ENCODE measurements at places on chromosomes 5 and 9.

DNA sequence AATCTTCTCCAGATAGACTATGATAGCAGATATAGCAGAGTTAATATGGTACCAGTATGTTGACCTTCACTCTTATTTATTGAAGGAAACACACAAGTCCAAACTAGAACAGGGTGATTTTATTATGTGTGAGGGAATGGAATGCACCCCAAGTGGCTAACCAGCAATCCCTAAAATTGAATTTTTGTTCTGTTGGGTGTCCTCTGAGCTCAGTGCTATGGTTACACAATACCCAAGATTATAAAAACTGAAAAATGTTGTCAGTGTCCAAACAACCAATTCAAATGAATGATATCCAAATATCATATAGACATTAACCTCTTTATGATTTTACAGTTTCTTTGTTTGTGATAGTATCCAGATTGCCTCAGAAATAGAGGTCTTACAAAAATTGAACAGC, 60.9 kb downstream of the NNT start:
- DNase-seq: no peak

- DNase-seq: no peak
Measured at GRCh38 chr5:84299959-84300358, 84.7 kb downstream of the EDIL3 start.

- DNase-seq: no peak
Measured at GRCh38 chr9:108468364-108468763, 387.4 kb downstream of the ACTL7B start.

- peak; percentile 35 for DNase-seq
Measured at GRCh38 chr9:93505541-93506132, 52.3 kb upstream of the FAM120AOS start.

DNA sequence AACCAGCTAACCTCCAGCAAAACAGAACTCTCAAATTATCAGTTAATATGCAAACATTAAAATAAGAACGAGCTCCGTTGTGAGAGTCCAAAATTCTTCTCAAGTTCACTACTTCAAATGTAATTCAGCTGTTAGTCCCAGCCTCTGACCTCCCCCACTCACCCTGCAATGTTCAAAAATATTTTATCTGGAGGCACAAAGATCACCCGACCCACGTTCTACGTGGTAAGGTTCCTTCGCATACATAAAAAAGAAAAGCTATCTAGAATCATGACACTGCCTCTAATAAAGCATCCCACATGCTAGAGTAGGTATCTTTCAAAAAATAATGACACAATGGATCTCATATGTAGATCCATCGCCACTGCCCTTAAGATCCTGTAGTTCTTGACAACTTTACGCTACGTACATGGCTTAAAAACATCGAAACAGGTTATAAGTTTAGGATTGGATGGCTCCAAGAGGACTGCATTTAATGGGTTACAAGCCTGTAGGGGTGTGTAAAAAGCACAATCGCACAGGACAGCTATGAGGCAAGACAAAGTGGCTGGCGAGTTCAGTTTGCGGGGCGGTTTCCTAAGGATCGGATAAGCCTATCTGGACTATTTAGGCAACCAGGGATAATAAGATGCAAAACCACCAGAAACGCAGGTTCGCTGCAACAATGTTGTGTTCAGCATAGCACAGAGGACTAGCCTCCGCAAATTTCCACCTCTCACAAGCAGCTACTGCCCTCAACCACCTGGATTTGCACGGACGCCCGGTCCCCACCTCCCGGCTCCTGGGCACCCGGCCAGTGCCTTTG, 969 bp downstream of the CLK4 start:
- no peak for DNase-seq

DNA sequence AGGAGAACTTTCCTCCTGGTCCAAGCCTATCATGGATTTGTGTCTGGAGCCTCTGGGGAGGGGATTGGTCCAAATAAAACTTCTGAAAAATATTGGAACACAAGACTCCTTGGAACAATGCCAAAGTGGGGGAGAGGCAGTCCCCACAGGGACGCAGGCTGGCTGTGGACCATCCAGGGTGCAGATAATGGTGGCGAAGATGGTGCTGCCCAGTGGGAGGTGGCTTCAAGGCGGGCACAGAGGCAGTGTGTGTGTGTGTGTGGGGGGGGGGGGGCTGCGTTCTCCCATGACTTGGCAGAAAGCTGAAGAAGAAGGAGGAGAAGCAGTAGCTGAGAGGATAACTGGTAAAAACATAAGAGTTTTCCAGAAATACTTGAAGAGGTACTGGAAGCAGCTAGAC, 186.4 kb downstream of the MELK start:
- no peak for DNase-seq

GRCh38 chr9:93083592-93084470, 12.2 kb upstream of the CARD19 start:
- peak; percentile 53 for DNase-seq

GRCh38 chr5:142143878-142144277, 35.3 kb downstream of the NDFIP1 start:
- DNase-seq: no peak

GRCh38 chr5:17666726-17667235, 32.5 kb downstream of the TAF11L14 start:
- DNase-seq: no peak

- no peak for DNase-seq
Measured at GRCh38 chr9:109491590-109491989, 6.5 kb downstream of the PTPN3 start.

DNA sequence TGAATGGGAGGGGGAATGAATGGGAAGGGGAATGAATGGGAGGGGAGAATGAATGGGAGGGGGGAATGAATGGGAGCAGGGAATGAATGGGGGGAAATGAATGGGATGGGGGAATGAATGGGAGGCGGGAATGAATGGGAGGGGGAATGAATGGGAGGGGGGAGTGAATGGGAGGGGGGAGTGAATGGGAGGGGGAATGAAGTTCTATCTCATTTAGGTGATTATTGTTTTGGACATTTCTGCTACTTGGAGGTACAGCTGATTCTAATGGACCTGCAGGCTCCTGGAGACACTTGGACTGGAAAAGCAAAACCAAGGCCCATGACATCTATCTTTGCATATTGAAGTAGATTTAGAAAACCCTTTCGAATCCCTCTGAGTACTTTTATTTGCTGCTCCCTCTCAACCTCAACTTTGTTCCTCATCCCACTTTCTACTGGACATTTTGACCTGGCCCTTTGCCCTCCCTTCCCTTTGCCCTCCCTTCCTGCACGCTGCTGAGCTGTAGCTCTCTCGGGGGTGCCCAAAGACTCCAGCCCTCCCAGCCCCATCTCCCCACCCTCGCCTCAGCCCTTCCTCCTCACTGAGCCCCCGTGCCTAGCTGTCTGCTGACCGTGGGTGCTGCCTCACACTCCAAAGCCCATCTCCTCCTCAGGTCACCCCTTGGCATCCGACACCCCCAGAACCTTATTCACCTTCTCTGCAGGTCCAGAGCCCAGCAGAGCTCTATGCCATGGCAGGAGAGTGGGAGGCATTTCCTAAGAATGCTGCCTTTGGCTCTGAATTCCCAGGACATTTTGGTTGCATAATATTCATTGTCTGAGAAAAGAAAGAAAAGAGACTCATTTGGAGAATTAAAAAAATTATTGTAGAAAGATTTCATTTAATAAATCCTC, 19.9 kb upstream of the LPCAT1 start:
- no peak for DNase-seq

- DNase-seq: no peak
Measured at GRCh38 chr5:125014202-125014601, 267.8 kb upstream of the ZNF608 start.

- no peak for DNase-seq
Measured at GRCh38 chr9:34986540-34987047, 3.0 kb upstream of the DNAJB5 start.

- DNase-seq: no peak
Measured at GRCh38 chr5:144531188-144531587, 360.5 kb downstream of the KCTD16 start.

GRCh38 chr9:75147638-75148037, 59.3 kb downstream of the OSTF1 start:
- DNase-seq: peak; percentile 78

DNA sequence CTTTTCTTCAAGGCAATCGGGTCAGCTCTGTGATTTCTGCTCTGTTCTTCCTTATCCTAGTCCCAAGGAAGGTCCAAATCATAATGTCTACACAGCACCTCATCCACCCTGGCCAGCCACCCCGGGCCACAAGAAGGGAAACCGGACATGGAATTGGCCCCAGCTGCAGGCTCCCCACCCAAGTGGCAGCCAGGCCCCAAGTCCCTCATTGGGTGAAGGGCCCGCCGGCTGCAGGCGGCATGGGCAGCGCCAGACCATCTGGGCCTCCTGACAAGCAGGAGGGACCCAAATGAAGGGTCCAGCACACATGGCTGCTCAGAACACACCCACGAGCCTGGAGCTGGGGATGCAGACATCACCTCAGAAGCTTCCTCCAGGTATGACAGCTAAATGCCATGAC, 33.7 kb downstream of the BICD2 start:
- DNase-seq: no peak

GRCh38 chr9:114546851-114547250, 40.7 kb upstream of the ATP6V1G1 start:
- DNase-seq: no peak

DNA sequence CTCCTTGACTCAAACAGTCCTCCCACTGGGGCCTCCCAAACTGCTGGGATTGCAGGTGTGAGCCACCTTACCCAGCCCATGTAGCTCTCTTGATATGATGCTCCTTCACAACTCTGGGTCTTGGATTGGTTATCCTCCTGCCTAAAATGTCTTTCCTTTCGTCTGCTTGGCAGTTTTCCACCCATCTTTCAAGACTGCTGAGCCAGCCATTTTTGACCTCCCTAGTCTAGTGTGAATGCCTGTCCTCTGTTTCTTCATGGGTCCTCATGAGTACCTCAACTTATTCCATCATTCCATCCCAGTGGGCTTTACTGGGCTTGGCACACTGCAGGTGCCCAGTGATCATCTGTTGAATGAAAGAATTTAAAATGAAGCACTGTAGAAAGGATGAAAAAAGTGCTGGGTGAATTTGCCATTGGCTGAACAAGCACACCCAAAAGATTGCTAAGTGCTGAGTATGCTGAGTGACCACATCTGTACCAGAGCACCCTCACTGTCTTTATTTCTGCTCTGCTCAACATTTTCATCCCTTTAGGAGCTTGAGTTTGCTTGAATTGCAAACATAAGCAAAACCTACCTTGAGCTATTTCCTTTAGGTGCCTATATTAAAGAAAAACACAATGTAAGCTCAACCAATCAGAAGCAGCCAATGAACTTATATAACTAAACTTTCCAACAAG, 84.8 kb upstream of the FAM169A start:
- DNase-seq: no peak

DNA sequence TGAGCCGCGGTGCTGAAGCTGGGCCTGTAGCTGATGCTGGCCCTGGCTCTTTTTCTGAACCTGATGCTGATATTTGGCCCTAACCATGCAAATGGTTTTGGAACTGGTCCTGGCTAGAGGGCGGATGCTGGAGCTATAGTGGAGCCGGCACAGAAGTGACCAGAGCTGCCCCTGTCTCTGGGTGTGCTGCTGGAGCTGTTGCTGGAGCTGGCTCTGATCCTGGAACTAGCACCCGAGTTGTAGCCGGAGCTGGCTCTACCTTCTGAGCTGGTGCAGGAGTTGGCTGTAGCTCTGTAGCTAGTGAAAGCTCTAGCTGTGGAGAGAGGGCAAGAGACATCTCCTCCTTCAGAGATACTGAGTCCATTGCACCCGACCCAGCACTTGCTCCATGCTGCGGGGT, 12.8 kb downstream of the LCN10 start:
- no peak for DNase-seq

DNA sequence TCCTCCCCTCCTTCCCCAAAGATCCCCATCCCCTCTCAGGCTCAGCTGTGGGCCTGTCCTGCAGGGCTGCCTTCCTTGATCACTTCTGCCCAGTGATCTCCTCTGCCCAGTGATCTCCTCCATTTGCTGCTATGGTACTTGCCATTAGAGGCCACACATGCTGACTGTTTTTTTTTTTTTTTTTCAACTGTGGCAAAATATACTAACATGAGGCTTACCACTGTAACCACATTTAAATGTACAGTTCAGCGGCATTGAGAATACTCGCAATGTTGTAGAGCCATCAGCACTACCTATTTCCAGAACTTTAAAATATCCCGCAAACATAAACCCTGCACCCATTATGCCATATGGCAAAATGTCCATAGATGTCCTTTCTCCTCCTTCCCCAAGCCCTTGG, 61.7 kb upstream of the EPB41L4B start:
- DNase-seq: no peak

DNA sequence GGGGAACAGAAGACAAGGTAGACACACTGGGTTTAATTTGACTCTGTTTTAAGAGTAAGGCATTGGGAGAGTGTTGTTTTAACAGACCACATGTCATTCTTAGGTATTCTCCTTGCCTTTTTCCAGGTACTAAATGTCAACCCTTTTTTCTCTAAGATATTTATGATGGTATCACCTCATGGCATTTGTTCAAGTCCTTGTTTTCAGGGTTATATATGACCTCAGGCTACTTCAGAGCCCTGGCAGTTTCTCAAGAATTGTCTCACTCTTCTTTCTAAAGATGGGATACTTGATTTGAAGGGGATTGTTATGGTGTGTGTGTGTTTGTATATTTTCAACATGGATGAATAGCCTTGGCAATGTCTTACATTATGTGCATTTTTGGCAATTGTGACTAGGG, 131.1 kb upstream of the ACTBL2 start:
- DNase-seq: no peak

DNA sequence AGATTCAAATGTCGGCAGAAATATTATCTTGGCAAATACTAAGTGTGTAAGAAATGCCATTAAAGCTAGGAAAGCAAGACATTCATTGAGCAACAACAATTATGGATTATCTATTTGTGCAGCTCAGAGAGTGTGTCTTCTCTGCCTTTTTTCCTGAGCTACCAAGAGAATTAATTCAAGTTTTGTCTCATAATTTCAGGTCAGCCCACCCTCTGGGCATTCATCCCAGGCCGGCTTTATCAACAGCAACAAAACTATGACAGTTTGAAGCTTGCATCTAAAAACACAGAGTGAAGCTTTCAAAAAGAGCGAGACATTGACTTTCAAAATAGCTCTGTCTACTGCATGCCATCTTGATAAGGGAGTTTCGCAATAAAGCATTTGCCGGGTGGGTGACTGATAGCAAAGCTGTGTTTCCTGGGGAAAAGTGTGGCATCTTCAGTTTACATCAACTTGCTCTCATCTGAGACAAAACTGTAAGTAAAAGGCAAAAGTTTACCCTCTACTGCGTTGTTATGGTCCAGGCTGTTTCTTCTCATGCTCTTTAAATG, 182.4 kb downstream of the IRX1 start:
- DNase-seq: no peak

GRCh38 chr5:75306746-75307145, 30.3 kb upstream of the HMGCR start:
- DNase-seq: no peak

- no peak for DNase-seq
Measured at GRCh38 chr5:126377424-126377823, 45.8 kb upstream of the GRAMD2B start.

- no peak for DNase-seq
Measured at GRCh38 chr9:32371279-32371678, 13.2 kb upstream of the ACO1 start.

DNA sequence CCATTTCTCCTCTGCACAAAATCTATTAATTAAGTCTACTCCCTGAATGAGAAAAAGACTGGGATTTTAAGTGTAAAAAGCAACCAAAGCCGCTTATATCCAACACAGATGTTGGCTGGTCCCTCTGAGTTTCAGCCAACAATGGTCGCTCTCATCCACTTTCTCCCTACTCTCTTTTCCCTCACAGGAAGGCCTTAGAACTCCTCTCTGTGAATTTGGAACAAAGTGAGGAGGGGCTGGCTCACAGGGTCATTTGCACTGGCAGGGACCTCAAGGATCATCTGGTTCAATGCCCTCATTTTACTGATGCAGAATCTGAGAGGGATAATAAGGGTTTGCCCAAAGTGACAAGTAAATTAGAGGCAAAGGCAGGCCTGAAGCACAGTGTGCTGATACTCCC, 64.0 kb downstream of the DPYSL3 start:
- no peak for DNase-seq

- DNase-seq: no peak
Measured at GRCh38 chr5:177290816-177291596, 12.5 kb downstream of the RAB24 start.

All from GF-D8 (cell line).